Lung microvascular endothelial cell (primary cell): ENCODE measurements at places on chromosomes 3 and 15.
A peak's percentile ranks its signal among the peaks of the same experiment; 100 is the strongest.

DNA sequence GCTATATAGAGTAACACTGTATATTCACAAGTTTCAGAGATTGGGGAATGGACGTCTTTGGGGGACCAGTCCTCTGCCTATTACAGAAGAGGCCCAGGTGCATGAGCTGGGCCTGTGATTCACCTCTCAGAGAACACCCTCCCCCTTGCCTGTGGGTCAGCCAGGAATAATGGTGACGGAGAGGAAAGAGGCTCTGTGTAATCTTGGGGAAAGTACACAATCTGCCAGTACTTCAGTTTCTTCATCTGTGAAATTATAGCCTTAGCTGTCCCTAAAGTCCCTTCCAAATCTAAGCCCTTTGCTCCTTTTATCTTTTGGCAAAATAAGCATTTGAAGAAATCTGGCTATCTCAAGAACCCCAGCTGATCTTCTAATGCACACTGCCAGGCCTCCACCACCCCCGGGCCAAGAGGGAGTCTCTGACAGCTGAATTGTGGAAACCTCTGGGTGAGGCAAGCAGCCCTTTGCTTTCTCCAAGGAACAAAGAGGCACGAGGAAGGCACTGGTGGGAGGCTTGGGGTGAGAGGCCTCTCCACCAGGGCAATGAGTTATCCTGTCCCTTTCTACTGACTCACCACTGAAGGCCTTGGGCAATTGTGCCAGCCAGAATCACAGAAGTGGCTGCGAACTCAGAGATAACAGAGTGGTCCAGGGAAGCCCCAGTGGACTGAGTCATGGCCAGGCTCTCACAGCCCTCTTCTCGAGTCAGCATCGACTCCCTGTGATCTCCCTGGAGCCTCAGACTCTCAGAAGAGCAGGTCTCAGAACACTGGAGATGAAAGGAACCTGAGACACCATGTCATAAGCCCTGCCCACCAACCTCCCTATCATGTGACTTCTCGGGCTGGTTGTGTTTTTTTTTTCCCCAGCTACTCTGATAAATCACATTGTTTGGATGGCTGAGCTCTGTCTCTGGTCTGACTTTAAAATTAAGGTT is 31.8 kb downstream of the CCNL1 start:
- DNase-seq, result no peak

GRCh38 chr15:40582726-40583246 is 11.3 kb upstream of the KNL1 start:
- peak; percentile 45 for DNase-seq

DNA sequence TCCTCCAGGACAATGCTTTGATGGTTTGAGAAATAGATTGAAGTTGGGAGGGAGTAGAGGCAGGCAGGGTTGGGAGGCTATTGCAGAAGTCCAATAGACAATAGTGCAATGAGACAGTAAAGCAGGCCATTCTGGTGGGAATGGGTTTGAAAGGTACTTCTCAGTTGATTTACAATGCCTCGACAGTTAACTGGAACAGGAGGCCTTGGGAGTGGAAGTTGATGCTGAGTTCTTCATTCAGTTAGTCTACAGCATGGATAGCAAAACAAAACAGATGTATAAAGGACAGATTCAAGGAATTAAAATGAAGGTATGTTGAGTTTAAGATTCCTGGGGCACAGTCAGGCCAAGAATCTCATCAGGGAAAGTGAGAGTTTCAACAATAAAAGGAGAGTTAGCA is 6.8 kb upstream of the PLCL2 start:
- DNase-seq, result no peak

GRCh38 chr3:8352475-8352874 is 149.1 kb upstream of the LMCD1 start:
- DNase-seq, result no peak

DNA sequence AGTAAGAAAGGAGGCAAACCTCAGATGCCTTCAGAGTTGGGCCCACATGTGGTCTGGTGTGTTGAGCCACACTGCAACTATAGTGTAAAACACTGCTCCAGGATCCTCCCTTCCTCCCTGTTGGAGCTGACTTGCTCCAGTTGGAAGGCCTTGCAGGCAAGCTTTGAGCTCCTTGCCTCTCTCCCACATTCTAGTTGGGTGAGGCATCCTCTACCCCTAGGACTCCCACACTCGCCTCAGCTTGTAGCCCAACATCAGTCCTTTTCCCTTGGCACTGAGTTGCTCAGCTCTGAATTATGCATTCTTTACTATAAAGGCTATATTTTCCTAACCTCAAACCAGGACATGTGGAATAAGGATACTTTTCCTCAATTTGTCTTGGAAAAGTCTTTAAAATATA is 143.9 kb downstream of the NECTIN3 start:
- no peak for DNase-seq
